Fibroblast of mammary gland (primary cell): ENCODE measurements at places on chromosomes 12 and 14.

- DNase-seq: no peak
Observed at GRCh38 chr14:99460793-99461192, 19.9 kb downstream of the SETD3 start.

DNA sequence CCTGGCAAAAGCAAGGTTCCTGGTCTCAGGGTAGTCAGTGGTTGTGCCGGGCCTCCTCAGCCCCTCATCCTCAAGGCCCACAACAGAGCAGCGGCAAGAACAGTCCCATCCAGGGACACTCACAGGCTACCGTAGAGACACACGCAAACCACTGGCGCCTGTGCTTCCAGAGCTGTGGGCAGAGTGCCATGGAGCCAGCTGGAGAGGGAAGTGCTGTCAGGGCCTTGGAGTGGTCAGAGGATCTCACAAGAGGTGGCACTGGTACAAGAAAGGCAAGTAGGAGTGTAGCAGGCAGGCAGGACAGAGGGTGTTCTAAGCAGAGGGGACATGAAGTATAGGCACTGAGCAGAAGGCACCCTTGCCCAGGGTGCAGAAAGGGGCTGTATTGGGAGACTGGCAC lies 34.6 kb downstream of the ANKRD9 start:
- no peak for DNase-seq

DNA sequence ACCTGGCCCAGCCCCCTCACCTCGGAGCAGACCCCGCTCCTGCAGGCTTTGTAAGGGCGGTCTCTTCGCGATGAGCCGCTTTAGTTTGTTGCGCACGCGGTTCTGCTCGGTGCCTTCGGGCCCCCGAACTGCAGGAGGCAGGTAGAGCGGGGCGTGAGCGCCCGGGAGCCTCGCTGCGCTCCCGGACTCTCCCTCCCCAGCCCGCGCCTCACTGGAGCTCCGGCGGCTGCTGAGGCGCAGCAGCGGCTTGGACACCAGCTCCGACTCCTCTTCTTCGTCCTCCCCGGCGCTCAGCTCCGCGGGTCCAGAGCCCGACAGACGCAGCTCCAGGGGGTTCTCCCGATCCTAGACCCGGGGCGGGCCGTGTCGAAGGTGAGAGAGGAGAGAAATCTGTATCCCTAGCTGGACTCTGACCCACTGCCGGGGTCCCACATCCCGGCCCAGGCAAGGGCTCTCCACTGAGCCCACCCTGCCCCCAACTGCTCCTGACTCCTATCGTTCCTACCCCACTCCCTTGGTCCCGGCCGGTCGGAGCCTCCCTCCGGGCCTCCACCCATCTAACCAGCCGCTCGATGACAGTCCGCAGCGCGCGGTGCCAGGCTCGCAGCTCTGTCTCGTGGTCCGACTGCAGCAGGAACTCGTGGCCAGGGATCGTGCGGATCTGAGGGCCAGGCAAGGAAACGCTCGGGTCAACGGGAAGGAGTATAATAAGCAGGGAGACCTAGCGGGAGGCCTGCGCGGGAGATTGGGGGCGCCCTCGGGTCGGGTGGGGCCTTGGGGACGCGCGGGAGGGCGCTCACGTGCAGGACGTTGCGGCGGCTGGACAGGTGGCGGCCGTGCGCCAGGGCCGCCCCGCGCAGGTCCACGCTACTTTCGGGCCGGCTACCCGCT lies 4.2 kb downstream of the ARHGAP9 start:
- DNase-seq: peak; percentile 21

- peak; percentile 42 for DNase-seq
Observed at GRCh38 chr12:47742253-47742825, 16.3 kb downstream of the RAPGEF3 start.

GRCh38 chr12:49288412-49288853 lies 6.5 kb upstream of the PRPH start:
- peak; percentile 54 for DNase-seq

- DNase-seq: peak; percentile 62
Observed at GRCh38 chr14:23121361-23121771, 2.3 kb upstream of the CEBPE start.

GRCh38 chr12:121626853-121627640 lies 717 bp downstream of the ORAI1 start:
- peak; percentile 54 for DNase-seq

DNA sequence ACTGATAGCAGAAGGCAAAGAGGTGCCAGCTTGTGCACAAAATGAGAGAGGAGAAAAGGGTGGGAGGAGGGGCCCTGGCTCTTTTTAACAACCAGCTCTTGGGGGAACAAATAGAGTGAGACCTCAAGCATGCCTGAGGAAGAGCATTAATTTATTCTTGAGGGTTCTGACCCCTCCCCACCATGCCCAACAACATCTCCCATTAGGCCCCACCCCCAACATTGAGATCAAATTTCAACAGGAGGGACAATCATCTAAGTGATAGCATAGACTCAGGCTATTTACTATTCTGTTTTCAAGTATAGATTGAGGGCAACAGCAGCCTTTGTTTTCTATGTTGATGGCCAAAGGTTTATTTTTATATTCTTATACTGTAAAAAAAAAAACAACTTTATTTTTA lies 59.7 kb downstream of the FUT8 start:
- no peak for DNase-seq

DNA sequence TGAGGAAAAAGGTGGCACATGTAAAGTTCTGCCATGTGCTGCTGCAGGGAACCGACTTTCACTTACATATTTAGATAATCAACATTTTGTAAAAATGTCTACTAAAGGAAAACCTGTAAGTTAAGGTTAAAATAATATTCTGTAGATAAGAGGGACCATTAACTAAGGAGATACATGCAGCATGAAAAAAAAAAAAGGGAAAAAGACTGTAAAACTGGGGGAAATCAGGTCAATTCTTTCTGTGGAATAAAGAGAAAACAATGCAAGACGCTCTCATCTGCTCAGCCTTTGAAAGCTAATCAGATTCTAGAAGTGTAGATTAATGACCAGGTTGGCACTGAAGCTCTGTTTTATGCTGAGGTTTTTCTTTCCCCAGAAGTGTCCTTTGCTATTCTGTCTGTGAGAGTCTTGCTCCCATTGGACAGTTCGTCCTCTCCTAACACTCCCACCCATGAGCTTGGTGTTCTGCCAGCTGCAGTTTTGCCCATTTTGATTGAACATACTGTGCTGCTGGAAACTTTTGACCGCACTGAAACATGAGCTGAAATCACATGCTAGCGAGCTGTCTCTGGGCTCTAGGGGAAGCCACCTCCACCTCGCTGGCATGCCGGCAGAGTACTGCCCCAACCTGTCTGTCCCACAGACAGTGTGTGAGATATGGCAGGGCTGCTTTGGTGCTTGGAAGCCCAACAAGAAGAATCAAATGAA lies 39.7 kb downstream of the PPTC7 start:
- DNase-seq: peak; percentile 98

DNA sequence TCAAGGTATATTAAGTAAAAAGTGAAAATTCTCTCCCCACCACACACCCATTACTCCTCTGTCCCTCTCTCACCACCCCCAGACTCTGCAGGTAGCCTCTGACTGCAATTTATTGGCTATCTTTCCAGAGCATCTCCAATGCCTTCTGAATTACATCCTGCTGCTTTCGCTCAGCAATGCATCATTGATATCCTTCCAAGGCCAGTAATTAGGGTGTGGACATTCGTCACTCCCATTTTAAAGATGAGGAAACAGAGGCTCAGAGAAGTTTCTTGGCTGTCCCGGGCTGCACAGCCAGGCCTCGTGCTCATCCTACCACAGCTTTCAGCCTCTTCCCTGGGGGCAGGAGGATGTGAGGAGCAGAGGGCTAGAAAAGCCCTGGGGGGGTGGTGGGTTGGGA lies 23.6 kb upstream of the PGF start:
- DNase-seq: no peak

DNA sequence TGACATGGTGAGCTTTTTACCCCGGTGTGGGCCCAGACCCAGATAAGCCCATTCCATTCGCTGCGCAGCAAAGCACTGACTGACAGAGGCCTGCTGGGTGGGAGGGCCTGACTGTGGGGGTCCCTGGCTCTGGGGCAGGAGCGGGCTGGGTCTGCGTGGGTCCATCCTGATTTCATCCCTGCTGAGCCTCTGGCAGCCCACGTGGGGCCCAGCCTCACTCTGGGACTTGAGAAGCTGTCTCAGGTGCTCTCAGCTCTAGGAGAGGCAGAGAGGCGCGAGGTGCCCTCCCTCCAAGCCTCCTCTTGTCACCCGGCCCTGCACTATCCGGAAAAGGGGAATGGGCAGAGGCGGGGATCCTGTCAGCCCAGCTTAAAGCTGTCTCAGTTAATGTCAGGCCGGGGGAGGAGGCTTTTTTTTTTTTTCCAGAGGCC lies 927 bp downstream of the ABCB9 start:
- DNase-seq: no peak

DNA sequence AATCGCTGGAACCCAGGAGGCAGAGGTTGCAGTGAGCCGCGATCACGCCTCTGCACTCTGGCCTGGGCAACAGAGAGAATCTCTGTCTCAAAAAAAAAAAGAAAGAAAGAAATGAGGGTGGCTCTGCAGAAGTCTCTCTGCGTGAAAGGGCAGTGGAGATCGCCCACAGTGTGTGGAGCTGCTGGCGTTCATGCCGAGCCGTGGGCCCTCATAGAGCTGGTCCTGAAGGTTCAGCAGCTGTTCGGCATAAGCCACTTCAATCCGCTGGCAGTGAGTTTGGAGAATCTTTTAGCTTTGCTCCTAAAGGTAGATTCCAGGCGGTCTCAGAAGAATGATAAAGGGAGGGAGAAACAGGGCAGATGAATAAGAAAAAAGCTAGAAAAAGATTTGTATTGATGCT lies 36.7 kb upstream of the ATP2A2 start:
- DNase-seq: no peak

DNA sequence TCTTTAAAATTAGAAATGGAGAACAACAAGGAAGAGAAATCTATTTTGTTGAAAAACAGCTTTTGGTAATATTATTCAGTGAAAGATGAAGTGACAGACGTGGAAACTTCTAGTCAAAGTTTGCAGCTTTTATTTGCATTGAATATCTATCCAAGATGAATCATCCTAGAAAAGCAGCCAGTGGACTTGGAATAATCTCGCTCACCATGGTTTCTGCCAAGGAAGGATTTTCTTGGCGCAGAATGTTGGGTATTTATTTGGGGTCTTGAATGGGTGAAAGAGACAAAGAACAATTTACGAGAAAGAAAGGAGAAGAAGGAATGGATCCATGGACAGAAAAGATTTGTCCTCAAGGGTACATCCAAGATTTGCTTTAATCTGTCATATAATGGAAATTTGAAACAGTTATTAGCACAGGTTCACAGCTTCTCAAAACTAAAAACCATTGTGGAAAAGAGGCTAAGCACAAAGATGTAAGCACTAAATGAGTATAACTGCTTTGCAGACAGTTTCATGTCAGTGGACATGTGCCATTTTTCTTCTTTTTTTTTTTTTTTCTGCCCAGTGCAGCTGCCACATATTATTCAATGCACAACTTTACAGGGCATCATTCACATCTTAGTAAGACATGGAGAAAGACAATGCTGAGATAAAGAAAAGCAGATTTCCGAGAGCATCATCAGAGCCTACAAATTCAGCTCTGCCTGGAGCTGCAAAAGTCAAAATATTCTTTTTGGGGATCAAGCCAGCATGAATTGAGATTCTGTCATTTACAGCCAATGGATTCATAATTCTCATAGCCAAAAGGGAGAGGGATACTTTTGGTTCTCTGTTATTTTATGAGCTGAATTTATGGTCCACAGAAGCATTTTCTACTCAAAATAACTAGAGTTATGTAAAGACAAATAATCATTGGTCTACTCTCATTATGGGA lies 333.7 kb downstream of the DAD1 start:
- DNase-seq: no peak

- no peak for DNase-seq
Observed at GRCh38 chr12:48991247-48992050, 7.7 kb downstream of the DDN start.

DNA sequence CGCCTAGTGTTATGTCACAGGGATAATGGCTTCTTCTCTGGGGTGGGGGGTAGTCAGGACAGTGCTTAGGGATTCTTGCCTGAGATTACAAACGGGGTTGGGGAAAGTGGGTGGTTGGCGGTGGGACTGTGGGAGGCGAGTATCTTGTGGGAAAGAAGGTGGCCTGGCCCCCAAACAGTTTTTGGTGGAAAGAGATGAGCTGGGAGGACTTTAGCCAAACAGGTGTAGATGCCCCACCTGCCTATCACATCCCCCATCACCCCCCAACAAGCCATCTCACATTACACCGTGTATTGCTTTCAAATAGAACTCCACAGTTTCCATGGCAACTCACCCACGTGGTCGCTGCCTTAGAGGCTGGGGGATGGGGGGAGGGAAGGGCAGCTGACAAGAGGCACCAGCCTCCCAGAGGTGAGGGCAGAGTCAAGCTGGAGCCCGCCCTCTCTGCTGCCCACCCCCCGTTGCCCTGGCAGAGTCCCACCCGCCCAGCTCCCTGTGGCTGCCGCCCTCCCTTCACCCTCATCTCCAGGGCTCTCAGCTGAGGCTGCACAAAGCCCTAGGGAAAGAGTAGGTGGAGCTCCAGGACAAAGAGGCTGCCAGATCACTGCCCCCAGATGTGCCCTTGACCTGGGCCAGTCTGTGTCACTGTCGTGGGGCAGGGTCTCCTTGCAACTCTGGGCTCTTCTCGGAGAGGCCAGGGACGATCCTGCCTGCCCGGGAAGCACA lies 98.3 kb downstream of the LRRC74A start:
- DNase-seq: no peak
